ENCODE measurements at places on chromosomes 1 and 21.

- DNase-seq = peak; percentile 17
Observed at GRCh38 chr1:209652873-209653401, 712 bp upstream of the LAMB3 start.

DNA sequence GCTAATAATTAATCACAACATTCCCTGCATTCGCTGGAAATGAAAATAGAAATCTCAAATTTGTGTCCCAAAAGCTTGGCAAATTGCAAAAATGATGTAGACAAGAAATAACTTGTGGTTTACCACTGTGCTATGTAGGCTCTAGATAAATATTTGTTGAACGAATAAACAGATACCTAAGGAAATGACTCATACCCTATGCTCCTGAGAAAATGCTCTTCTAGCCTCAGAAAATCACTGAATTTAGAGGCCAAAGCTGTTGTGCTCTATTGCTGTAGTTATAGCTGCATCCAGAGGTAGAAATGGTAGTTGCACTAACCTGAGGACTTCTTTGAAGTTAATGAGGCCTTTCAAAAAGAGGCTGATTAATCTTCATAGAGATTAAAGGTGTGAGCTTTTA, 142.0 kb upstream of the ZNHIT6 start:
- no peak for DNase-seq

DNA sequence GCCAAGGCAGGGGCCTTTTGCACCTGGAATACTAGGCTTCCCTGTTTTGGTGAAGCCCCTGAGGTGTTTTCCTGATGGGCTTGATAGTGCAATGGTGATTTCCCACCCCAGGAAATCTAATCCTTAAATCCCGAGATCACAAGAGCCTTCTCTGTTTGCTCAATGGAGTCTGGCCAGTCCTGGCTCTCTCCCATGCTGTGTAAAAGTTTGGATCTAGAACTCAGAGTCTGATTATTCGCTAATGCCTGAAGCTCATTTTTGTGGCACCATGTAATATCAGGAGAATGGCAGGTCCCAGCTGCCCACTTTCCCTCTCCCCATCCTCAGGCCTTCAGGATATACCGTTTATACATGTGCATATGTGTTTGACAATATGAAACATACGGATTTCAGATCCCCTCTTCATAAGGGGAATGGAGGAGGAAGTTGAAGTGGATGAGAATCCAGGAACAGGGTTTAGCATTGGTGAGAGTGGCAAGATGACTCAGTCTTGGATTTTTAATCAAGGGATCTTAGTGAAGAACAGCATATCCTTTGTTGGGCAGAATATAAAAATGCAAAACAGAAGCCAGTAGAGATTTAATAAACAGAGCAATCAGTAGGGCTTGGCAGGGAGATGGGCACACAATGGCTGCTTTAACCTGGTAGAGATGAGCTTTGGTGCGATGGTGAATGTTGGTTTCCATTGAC, 62.1 kb downstream of the CLIC6 start:
- no peak for DNase-seq

DNA sequence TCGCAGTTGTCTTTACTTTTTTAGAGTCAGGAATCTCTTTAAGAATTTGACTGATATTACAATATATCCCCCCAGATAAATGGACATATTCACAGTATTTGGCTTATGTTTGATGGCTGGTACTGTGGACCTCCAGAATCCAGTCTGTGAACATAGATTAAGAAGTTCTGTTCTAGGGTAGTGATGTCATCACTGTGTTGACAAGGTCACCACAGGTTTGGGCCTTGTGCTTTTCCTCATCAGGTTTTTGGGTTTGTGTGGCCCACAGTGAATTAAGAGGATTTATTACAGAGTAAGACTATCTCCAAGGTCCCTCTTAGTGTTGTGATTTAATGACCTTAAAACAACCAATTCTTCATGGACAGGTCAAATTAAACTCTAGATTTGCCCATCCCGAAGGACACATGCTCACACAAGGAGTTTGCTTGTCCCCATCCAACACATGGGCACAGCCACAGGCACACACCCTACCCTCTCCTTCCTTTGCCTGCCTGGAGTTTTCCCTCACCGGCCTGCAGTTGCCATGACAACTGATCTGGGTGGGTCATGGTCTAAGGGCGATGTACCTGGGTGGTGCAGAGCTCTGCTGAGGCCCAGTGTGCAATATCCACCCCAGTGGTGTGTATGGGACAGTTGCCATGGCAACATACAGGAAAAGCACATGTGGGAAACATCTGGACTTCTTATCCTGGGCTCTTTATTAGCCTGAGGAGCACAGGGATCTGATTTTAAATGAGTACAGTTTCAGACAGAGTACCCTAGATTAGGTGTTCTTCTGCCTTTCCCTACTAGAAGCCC, 98.6 kb downstream of the NAV1 start:
- no peak for DNase-seq

DNA sequence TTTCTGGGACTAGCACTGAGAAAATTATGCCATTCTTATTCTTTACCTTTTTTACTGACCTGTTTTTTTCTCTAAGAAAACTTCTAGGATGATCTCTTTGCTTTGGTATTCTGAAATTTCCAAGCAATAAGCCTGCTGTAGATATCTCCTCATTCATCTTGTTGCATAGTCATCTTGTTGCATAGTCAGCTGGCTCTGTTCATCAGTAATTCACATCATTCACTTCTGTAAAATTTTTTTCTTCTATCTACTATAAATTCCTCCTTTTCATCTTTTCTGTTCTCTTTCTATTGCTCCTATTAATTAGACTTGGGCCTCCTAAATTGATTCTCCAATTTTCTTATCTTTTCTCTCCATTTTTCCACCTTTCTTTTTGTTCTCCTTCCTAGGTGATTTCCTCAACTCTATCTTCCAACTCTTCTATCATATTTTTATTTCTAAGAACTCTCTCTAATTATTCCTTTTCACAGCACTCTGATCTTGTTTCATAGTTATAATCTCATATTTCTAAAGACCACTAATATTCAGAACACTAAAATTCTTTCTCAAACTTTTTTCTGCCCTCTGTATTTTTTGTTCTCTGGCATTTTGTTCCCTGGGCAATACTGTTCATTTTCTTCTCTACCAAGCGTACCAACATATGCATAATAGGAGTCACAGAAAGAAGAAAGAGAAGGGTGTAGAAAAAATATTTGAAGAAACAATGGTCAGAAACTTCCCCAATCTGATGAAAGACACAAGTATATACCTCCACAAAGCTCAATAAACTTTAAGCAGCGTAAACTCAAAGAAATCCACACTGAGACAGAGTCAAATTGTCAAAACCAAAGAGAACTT, 17.7 kb downstream of the TUT4 start:
- DNase-seq = no peak

GRCh38 chr1:156632355-156632754, 9.6 kb upstream of the BCAN start:
- DNase-seq = no peak

DNA sequence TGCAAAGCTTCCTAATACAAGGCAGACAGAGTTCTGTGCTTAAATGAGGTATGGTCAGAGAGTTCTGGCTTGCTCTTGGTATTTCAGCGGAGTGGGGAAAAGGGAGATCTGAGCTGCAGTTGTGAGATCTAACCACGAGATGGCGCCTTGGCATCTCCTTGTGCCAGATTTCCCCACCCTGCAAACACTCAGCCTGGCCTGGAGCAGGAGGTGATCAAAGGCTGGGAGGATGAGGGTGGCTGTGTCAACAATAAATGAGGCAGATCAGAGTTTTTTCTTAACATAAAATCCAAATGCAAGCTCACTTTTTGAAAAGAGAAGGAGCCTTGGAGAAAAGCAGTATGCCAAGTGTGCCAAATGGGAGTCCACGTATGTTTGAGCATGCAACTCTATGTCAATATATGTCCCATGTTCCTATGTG, 4.1 kb upstream of the TFAP2E start:
- DNase-seq = no peak

DNA sequence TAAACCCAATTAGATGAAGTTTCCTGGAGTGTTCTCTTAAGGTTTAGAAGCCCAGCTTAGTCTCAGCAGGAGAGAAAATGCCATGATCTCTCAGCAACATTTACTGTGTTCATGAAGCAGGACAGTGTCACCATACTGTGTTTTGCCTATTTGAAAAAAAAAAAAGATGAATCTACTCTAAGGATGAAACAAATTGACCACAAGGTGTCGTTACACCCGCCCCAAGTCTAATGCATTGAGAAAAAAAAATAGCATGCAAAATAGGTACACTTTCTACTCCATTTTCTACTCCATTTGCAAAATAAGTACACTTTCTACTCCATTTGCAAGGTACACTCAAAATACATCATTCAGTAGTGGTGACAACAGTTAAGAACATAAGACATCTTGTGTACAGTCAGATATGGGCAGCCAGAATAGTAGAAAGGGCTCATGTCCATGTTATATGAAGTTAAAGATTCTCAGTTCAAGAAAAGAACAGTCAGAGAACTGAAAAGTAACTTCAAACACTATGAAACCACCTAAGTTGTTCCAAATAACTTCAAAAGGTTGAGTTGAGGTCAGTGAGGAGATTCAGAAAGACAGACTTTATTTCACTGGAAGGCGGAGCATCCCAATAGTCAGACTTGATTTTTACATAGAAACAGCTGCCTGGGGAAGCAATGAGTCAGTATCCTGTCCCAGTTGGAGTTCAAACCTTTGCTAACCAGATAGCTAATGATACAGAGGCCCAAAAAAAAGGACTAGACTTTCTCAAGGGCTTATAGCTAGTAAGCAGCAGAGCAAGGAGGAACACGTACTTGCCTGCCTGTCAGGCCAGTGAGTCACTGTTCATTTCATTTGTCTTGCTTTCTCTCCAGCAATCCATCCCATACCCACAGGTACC, 13.3 kb downstream of the PLPPR5 start:
- no peak for DNase-seq

DNA sequence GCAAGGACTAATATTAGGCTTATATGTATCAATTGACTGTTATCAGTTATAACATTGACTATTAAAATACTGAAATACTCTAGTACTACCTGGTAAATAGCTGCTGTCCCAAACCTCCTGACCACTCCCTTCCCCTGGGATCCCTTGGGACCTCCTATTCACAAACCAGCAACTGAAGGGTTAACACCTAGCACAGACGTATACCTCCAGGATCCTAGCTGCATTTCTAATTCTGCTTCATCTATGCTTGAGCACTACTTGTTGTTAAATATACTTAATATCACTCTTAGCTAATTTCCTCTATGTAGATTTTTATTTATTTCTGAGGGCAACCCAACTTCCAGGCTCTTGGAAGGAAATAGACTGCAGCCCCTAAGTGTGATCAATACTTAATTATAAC, 1.8 kb upstream of the NFYC start:
- DNase-seq = no peak

- DNase-seq = no peak
Observed at GRCh38 chr1:88744142-88744541, 60.1 kb downstream of the PKN2 start.

GRCh38 chr21:33495743-33496142, 4.2 kb upstream of the DNAJC28 start:
- no peak for DNase-seq

- no peak for DNase-seq
Observed at GRCh38 chr1:66750577-66750976, 1.7 kb upstream of the DYNLT5 start.

DNA sequence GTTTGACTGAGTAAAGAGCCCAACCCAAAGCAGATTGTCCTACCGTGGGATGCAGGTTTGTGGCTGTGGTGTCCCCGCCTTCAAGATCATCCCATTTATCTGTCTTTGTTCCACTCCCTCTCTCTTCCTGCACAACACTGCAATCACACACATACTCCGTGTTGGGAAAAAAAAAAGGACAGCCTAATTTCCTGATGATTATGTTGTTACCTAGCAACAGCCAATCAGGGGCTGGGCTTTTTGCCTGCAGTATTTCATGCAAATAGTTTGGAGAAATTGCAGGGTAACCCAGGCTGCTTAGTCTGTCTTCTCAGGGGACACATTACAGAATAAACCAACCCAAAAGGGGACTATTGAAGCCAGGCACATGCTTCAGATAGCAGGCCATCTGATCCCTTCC, 38.3 kb downstream of the PHC2 start:
- no peak for DNase-seq

GRCh38 chr1:210321552-210321951, 7.2 kb upstream of the HHAT start:
- no peak for DNase-seq

- no peak for DNase-seq
Observed at GRCh38 chr1:2566101-2567045, 10.2 kb downstream of the TNFRSF14 start.

All from stimulated activated CD4-positive, alpha-beta T cell treated with anti-CD3 and anti-CD28 coated beads, TNF-alpha, amount 100 ng/mL, for 24 hours (primary cell).